ENCODE measurements at places on chromosomes 7 and 10. TPM values are rescaled to one million over a fixed set of nuclear protein-coding genes. Genes with fewer than 3 reads are reported as not detected.
A peak's percentile ranks its signal among the peaks of the same experiment; 100 is the strongest.

DNA sequence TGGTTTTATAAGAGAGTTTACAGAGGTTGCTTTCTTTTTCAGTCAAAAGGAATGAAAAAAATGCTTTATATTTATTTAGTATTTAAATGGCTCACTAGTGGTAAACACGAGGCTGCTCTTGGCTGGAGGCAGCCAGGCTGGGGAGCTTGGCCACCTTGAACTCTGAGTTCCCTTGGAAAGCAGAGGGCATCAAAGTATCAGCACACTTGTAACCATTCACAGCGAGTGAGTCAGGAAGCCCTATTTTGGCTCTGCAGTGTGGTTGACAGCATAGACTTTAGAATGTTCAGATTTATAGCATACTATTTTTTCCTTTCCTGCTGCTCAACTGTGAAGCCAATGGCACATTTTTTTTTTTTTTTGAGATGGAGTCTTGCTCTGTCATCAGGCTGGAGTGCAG lies 51.6 kb downstream of the CYCS start:
- peak; percentile 59 for DNase-seq

GRCh38 chr10:61733358-61733940 lies 70.7 kb downstream of the CABCOCO1 start:
- DNase-seq = peak; percentile 66

GRCh38 chr10:11082526-11082925 lies 64.9 kb downstream of the CELF2 start:
- no peak for DNase-seq

GRCh38 chr10:106355450-106355849 lies 809.1 kb downstream of the SORCS1 start:
- no peak for DNase-seq

- no peak for DNase-seq
These were observed 53.0 kb downstream of the TCF7L2 start for GRCh38 chr10:113003052-113003451.

DNA sequence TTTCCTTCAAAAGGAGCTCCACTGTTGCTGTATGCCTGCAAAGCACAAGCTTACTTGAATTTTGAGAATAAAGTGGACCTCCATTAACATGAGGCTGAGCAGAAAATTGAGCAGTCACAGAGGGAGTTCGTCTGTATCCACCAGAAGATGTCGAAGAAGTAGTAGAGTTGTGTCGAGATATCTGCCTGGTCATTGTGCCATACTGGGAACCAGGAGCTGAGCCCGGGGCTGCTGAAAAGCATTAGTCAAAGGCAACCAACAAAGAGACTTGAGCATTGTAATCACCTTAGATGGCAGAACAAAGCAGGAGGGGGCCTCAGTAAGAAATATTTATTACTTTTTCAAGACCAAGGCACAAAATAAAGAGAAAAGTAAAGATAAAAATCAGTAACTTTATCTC lies 61.5 kb downstream of the PDSS1 start:
- DNase-seq = no peak

- no peak for DNase-seq
These were observed 70.4 kb downstream of the VTI1A start for GRCh38 chr10:112517451-112517862.

- no peak for DNase-seq
These were observed 78.6 kb downstream of the TMEM270 start for GRCh38 chr7:73939528-73939927.

DNA sequence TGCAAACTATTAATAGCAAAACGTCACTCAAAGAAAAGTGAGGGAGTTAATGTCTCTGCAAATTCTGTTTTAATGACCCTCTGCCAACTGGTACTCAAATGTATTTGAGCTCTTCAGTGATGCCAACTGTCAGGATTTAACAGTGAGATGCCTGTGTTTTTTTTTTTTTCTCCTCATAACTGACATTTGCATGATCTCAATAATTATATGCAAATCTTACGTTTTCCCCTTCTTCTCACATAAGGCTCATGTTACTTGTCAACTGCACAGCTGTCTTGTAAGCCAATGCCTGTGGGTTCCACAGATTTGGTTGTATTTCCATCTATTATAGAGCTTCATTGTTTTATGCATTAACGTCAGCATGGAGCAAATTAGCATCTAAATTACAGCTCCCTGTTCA lies 38.2 kb downstream of the PPP1R3A start:
- no peak for DNase-seq

GRCh38 chr7:81120111-81120510 lies 201.3 kb upstream of the SEMA3C start:
- no peak for DNase-seq

GRCh38 chr7:32537760-32538159 lies 42.5 kb downstream of the AVL9 start:
- DNase-seq = no peak

GRCh38 chr7:42926204-42926603 lies 5.8 kb downstream of the PSMA2 start:
- DNase-seq = no peak

DNA sequence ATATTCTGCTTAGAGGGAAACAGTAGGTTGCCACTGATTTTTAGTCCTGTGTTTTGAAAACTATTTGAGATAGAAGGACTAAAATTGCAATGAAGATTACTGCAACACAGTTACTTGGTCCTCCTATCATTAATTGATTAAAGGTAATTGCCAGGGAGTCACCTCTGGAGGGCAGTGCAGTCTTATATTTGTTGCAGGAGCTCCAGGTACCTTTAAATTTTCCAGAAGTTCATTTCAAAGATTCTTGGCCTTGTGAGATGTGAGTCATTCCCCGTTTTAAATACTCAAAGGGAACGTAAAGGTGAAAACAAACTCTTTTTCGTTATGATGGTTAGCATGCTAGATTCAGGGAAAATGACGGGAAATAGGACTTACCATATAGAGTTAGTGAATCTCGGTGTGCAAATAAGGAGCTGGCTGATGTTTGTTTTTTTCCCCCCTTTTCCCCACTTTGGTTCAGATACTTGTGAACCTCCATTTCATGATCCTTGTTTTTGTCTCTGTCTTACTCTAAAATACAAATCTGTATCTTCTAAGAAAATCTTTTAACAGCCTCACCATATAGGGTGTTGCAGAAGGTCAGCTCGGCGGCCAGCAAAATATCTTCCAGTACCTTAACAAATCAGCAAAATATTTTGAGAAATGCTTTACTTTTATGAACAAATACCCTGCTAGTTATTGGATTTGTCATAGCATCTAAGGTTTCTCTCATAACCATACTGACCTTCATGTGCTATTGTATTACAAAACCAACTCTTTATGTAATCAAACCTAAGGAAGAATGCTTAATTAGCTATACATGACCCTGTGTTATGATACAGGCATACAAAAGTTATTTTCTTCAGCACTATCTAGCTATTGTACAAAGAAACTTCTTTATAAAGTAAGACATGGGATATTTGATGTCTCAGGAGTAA lies 143.0 kb upstream of the HDAC9 start:
- peak; percentile 74 for DNase-seq

DNA sequence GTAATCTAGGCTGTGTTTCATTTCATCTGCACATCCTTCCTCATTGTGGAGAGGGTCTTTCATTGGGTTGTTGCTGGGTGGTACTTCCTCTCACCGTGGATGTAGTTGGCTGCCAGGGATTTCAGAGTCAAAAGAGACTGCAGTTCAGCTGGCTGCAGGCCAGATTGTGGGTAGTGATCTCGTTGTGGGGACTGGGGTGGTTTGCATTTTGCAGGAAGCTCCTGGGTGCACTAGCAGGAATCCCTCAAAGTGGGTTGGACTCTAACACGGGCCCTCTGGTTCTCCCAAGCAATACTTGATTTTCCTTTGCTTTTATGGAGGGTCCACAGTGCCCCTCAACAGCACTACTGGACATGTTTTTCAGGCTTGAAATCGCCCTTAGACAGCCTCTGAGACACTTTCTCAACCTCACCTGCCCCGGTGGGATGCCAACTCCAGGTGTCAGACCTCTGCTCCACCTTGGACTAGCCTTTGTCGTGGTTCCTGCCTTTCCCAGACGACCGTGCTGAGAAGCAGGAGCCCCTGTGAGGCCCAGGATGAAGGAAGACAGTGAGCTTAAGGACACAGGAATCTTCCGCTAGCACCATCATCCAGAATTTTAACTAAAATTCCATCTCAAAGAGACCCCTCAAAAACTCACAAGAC lies 23.9 kb upstream of the ZNF273 start:
- DNase-seq = no peak

DNA sequence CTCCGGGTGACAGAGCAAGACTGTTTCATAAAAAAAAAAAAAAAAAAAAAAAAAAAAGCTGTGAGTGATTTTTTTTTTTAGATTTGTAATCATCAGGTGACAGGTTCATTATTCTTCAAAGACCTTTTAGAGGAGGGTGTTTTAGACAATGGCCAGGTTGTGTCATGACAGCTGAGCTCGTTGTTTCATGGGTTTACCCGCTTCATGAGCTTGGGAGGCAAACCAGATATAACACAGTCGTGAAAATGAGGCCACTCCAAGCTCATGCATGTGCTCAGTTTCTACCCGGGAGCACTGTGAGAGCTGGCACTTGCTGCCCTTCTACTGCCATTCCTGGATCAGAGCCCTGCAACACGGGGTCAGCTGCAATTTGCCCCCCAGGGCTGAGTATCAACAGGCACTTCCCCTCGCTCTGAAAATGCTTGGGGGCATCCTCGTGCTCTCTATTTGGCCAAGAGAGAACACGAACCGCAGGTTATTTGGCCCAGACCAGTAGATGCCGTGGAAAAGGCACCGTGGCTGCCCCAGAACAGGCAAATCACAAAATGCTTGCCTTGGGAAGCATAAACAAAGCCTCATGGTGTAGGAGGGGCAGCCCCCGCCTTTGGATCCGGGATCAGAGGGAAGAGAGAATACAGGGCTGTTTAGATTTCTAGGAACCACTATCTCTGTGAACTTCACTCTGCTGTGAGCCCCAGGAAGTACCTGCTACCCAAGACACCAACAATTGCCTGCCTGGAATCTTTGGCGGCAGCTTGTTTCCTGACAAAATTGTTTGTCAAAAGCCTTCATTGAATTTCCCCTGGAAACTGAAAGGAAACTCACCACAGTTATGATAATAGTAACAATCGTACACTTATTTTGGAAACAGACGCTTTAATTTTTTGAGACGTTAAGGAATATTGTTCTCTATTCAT lies 371.0 kb downstream of the FRMD4A start:
- DNase-seq = no peak

DNA sequence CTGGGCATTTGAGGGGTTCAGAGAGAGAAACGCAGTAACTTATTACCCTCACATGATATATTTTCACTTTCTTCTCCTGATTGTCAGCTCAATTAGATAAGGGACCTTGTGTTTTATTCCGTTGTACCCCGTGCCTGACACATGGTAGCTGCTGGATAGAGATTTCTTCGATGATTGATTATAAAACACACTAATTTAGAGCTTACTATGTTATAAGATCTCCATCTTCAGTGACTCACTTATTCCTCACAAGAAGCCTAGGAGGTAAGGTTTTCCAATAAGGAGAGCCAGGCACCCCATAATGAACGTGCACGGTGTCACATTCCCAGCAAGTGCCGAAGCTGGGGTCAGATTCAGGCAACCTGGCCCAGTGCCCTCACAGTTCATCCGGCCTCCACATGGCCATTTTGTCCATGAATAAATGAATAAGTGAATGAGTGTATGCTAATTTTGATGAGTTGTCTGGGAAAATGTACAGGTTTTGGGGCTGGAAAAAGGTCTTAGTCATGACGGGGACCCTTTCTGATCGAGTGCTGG lies 138.1 kb upstream of the CDCA7L start:
- DNase-seq = no peak

DNA sequence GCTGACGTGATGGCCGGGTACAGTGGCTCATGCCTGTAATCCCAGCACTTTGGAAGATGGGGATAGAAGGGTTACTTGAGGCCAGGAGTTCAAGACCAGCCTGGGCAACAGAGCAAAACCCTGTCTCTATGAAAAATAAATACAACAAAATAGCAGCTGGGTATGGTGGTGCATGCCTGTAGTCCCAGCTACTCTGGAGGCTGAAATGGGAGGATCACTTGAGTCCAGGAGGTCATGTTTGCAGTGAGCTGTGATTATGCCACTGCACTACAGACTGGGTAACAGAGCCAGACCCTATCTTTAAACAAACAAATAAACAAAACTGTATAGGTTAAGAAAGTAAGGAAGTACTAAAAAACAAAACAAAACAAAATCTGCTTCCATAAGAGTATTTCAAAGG lies 6.2 kb upstream of the CUL2 start:
- no peak for DNase-seq

GRCh38 chr10:133141958-133142340 lies 18.1 kb upstream of the KNDC1 start:
- DNase-seq = no peak

GRCh38 chr7:133697585-133697984 lies 429.6 kb upstream of the LRGUK start:
- DNase-seq = no peak

GRCh38 chr10:50512743-50513416 lies 110.9 kb downstream of the SGMS1 start:
- no peak for DNase-seq

DNA sequence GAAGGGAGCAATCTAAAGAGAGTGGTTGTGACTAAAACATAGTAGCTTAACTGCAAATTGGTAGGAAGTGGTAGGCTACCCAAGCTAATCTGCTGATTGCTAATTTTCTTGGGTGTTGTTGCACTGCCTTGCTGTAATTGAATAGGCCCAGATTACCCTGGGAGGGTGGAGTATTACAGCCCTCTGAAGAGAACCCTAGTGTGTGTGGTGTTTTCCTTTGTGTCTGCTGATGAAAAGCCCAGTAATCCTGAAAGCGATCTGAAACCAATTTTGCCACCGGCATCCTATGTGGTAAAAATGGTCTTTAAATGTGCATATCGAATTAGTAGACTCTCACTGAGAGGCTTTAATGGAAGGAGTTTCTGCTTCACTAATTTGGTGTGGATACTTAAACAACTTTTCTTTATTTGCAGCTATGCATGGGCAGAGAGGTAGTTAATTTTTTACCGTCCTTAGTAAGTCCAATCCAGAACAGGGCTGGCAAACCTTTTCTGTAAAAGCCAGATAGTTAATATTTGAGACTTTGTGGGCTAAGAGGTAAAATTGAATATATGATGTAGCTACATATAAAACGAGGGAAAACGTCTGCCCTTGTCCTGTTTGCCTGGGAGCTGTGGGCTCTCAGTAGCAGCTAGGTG lies 92.5 kb downstream of the CSTF2T start:
- no peak for DNase-seq

GRCh38 chr7:156074982-156075615 lies 262.8 kb upstream of the SHH start:
- no peak for DNase-seq

DNA sequence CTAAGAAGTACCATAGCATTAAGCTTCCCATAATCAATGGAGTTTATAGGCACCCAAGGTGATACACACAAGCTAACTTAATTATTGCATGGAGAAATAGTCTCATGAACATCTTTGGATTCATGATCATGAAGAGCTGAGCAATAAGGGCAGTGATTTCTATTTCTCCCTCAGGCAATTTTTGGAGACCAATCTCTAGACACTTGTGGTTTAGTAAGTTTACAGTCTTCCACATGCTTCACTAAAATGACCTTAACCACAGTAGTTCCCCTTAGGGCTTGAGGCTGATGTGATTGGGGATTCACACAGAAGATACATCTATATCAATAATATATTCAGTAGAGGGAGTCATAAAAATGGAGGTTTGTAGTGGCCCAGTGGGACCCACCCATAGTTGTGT lies 241.2 kb downstream of the CCDC7 start:
- no peak for DNase-seq

GRCh38 chr10:129277841-129278240 lies 189.2 kb upstream of the MGMT start:
- DNase-seq = no peak

GDI2 gene
- 615 TPM for total RNA-seq

BICC1 gene
- 39.3 TPM for total RNA-seq

PTPRN2 gene
- not detected for total RNA-seq

STYXL1 gene
- total RNA-seq = 35.4 TPM

CXCL12 gene
- total RNA-seq = 69.9 TPM

RNF133 gene
- total RNA-seq = 0.86 TPM

GPR15LG gene
- not detected for total RNA-seq

CFAP46 gene
- under 0.01 TPM for total RNA-seq

OR2A7 gene
- 0.32 TPM for total RNA-seq

DOCK4 gene
- 43.6 TPM for total RNA-seq

Measured in fibroblast of villous mesenchyme (primary cell).